ENCODE measurements at places on chromosomes 2 and 18.

DNA sequence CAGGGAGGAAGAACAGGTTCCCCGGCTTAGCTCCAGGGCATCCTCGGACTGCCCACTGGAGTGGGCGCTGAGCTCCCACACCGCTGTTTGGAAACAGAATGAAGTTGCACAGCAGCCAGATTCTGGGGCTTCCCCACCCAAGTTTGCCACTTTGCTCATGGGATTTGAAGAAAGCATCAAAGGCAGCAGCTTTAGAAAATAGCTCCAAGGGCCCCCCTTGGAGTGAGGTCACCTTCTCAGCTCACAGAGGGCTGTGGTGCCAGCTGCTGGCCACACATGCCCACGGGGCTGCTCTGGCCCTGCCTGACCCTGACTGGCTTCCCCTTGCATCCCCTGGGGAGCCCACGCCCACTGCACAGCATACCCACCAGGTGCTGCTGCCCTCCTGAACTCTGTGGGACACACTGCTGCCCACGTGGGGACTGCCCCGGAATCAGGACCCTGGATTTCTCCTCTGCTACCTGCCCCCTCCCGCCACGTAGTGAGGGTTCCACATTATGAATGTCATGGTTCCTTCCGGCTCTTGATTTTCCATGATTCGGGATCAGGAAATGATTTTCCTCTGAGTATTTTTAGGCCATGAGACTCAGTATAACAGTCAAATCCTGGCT lies 70.3 kb downstream of the TGOLN2 start:
- no peak for DNase-seq

DNA sequence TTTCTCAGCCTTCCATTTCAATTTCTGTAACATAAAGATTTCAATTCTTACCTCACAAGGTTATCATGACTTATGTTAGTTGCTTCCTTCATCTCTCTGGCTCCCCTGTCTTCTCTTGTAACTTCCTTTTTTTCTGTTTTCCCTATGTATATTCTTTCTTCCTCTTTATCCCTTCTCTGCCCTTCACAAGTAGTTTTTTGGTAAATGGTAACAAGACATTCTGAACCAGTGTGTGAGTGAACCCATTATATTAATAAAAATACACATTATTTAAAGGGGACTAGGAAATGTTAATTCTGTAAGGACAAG lies 8.4 kb downstream of the ACSL3 start:
- DNase-seq: no peak

GRCh38 chr2:64914247-64914646 lies 75.0 kb upstream of the SLC1A4 start:
- DNase-seq: no peak

DNA sequence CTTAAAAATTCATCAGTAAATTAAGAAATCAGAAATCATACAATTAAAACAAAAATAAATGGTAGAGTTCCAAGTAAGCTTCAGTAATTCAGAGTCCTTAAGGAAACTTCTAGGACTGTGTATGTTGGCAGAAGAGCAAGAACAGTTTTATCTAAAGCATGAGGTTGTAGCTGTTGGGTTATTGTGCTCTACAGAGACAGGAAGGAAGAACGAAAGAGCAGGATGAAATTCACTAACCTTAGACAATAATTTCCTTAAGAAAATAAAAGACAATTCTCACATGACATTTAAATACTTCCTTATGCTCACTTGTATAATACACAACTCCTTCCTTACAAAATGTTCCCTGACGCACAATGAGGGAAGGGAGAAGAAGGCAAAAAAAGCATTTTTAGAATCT lies 133.4 kb downstream of the STK39 start:
- DNase-seq: no peak

- DNase-seq: no peak
Observed at GRCh38 chr2:208645226-208645625, 238.6 kb downstream of the PTH2R start.

- no peak for DNase-seq
Observed at GRCh38 chr2:100248044-100248330, 74.3 kb downstream of the LONRF2 start.

- DNase-seq: no peak
Observed at GRCh38 chr2:59868981-59869380, 684.5 kb downstream of the BCL11A start.

- DNase-seq: no peak
Observed at GRCh38 chr18:61891894-61892293, 913 bp downstream of the RNF152 start.

DNA sequence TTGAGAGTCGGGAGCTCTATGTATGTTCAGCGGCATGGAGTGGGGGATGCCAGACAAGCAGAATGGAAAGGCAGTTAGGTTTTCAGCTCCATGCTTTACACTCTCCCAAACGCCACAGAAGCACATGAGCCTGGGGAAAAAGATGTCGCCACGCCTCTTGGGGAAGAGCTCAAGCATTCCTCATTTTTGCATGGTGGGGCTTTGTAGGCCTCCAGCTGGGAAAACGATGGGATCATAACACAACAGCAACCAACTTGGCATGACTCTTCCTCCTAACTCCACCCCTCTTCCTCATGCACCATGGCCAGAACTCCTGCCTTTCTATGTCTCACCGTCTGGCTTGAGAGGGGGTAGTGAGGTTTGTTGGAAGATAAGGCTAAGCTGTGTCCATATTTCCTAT lies 102.6 kb downstream of the PAX3 start:
- no peak for DNase-seq

GRCh38 chr2:45532181-45532580 lies 78.9 kb downstream of the SRBD1 start:
- no peak for DNase-seq

- DNase-seq: no peak
Observed at GRCh38 chr18:79548986-79549637, 130.5 kb upstream of the CTDP1 start.

- DNase-seq: no peak
Observed at GRCh38 chr2:176774766-176775451, 437.7 kb upstream of the HNRNPA3 start.

- DNase-seq: no peak
Observed at GRCh38 chr2:227765788-227766372, 20.2 kb downstream of the SCYGR8 start.

GRCh38 chr2:102193074-102193473 lies 6.3 kb downstream of the IL1RL2 start:
- no peak for DNase-seq

DNA sequence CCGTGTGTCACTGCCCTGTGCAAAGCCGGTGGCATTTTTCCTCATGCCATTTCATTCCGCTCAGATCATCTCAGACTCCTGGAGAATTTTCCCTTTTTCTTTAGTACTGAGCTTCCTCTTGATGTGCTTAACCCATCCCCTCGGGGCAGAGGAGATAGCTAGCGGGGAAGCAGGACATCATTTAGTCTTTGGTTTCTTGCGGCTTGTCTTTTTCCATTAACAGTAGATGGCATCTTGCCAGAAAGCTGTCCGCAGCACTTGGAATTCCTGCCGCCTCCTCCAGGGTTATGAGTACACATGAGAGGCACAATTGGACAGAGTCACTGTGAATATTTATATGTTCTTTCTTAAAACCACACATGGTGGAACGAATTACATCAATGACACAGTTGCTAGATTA lies 226.6 kb downstream of the ALPK2 start:
- DNase-seq: no peak

GRCh38 chr2:144374163-144374661 lies 145.7 kb downstream of the ZEB2 start:
- DNase-seq: no peak

DNA sequence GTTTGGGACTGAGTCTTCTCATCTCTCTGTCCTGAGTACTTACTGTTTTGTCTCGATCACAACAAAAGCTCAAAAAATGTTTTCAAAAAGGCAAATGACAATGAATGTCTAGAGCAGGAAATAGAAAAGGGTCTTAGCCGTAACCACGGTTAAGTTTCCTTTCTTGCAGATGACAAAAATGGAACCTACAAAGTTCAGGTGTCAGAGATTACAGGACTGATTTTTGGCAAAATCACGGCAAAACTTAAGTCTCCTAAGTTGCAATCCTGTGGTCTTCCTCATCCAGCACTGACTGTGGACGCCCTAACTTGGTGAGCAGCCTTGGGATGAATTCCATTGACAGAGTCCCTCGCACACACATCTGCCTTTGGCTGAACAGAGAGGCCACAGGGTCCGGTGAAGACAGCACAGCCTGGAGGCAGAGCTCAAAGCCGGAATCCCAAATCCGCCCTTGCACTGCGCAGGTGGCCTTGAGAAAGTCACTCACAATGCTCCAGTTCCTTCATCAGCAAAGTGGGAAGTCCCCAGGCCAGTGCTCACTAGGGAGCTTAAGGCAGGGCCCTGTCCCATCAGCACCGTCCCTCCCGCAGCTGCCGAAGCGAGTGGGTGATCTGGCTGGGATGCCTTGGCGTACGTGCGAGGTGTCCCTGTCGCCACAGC lies 55.2 kb downstream of the EIPR1 start:
- DNase-seq: no peak

DNA sequence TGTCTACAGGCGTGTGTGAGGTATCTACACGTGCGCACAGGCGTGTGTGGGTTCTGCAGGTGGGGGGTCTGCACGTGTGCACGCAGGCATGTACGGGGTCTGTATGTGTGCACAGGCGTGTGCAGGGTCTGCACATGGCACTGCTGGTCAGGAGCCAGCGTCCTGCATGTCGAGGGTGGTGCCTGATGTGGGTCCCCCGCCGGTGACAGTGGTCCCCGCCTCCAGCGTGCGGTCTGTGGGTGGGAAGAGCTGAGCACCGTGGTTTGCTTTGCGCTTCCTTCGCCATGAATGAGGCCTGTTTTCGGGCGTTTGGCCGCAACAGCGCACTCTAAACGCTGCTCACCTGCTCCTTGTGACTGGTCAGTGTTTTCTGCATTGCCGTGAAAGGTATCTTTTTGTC lies 57.2 kb downstream of the CTDP1 start:
- DNase-seq: no peak

DNA sequence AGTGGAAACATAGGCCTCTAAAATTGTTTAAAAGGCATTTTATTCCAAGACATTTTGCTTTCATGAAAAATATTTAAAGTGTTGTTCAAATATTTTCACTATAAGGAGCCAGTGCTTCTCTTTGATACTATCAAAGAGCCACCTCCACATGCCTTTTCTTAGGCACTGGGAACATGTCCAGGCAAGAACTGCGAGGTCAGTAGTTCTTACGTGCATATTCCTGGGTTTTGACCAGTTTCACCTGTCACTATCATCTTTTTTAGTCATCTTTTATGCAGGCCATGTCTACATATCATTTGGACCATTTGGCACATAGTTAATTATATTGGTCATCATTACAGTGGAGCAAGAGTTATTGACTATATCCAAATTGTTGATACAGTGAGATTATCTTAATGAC lies 195.3 kb downstream of the CCDC85A start:
- DNase-seq: no peak

DNA sequence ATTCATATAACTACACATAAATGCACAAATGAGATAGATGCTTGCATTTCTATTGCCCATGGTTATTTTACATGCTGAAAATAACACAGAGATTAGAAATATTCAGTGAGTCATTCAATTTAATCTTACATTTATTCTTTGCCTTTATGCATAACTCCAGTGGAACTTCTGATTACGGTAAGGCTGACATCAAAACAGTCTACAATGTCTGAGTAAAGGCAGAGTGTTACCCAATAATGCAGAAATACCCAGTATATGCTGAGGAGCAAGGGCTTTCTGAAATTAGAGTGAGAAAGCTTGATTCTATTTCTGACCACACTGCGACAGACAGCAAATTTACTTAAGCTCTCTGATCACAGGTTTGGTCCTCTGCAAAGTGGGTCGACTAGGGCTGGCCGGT lies 9.2 kb downstream of the NMI start:
- DNase-seq: no peak

GRCh38 chr2:57802243-57802642 lies 244.4 kb upstream of the VRK2 start:
- no peak for DNase-seq

- DNase-seq: no peak
Observed at GRCh38 chr2:105538840-105539239, 140.0 kb upstream of the FHL2 start.

DNA sequence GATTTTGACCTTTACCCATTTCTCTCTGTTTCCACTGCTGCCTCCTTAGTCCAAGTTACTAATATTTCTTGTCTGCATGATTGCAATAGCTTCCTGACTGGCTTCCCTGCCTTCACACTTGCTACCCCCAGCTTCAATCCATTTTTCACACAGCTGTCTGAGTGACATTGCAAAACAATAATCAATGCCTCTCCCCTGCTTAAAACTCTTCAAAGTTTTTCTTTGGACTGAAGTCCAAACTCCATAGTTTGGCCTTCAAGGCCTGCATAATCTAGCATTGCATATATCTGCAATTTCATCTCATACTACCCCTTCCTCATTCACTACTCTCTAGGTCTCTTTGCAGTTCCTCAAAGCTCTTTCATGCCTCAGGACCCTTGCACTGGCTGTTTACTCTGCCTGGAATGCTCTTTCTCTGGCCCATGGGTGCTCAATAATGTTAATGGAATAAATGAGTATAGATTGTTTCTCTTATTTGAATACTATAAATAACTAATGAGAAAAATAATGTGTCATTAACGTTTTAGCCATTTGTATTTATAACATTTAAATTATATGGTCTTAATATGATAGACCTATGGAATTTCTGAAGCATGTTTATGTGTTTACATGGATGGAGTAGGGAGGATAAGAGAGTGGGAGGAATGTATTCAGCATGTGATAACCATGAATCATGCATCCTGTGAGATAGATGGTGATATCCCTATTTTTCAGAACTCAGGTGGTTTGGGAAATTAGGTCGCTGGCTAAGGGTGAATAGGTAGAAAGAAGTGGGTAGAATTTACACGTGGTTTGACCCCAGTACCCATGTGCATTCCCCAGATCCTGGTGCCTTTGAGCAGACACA lies 5.7 kb upstream of the TMEM178A start:
- no peak for DNase-seq

- DNase-seq: no peak
Observed at GRCh38 chr2:11996618-11997017, 250.2 kb downstream of the LPIN1 start.

GRCh38 chr2:236552212-236552542 lies 17.4 kb upstream of the ACKR3 start:
- no peak for DNase-seq

DNA sequence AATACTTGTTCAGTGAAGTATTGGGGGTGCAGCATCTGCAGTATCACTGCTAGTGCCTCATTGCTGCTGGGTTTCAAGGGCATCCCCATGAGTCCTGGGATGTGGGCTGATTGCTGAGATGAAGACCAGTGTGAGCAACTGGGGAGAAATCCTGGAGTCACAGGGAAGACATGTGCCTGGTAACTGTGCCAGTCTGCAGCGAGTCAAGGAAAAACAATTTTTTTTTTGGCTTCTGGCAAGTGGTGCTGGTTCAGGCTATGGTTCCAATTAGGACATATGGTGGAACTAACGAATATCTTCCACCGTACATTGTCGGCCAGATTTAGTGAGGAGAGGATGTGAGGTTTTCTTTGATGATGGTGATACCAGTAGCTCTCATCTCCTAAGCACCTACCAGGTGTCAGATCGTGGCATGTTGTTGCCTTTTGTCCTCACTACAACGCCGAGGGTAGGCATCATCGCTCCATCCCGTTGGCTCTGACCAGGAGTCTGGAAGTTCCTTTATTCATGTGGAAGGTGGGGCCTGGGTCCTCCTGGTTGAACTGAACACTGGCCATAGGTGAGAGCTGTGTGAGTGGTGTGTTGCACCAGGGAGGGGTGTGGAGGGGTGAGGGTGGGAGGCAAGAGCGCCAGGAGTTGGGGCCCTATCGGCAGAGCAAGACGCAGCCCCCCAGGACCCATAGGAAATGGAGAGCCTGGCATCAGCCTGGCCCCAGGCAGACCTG lies 118.0 kb upstream of the HS6ST1 start:
- no peak for DNase-seq
